ENCODE measurements at places on chromosomes 1 and 21.
A peak's percentile ranks its signal among the peaks of the same experiment; 100 is the strongest.

DNA sequence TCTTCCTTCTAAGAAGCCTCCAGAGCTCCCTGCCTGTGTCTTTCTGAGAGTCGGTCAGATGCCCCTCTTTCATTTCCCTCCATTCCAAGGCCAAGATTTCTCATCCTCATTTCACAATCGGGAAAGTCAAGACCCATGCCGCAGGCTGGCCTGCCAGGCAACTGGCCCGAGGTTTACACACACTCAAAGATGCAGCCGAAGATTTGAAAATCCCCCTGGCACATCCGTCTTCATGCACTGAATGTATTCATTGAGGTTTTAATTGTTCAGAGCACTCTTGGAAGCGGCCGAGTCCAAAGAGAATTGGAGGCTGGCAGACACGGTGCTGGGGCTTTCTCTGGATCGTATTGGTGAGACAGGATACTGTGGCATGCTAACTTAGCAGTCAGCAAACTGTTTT, 29.1 kb upstream of the SRP9 start:
- DNase-seq = no peak

DNA sequence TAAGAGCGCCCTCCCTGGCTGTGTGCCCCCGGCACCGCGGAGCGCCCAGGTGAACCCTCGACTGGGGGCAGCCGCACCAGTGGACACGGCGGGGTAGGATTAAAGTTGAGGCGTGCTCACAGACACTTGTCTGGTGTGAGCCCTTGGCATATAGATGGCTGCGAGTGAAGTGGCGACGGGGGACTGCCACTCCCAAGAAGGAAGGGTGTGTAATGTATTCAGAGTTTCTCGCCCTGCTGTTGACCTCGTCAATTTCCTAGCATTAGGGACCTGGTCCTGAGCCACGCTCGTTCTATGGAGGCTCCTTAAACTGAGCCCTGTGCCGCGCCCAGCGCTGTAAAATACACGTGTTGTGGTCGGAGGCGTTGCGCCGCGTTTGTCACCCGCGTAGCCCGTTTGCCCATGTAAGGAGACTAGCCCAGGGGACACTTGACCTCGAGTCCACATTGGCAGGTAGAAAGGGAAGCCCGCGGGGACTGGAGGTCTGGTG, 554 bp downstream of the EVA1C start:
- no peak for DNase-seq

- DNase-seq = no peak
Observed at GRCh38 chr1:28540651-28541050, 12.2 kb upstream of the TRNAU1AP start.

- no peak for DNase-seq
Observed at GRCh38 chr1:181222972-181223505, 134.5 kb downstream of the IER5 start.

DNA sequence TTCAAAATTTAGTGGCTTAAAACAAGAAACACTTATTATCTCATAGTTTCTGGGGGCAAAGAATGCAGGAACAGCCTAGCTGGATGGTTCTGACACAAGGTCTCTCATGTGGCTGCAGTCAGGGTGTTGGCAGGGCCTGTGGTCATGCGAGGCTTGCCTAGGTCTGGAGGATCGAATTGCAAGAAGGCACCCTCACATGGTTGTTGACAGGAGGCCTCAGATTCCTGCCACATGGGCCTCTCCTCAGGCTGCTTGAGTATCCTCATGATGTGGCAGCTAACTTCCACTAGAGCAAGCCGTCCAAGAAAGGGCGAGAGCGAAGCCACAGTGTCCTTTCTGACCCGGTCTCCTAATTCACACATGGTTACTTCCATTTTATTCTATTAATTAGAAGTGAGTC, 6.2 kb upstream of the NRIP1 start:
- DNase-seq = no peak

GRCh38 chr1:227773558-227773957, 38.3 kb downstream of the SNAP47 start:
- no peak for DNase-seq

DNA sequence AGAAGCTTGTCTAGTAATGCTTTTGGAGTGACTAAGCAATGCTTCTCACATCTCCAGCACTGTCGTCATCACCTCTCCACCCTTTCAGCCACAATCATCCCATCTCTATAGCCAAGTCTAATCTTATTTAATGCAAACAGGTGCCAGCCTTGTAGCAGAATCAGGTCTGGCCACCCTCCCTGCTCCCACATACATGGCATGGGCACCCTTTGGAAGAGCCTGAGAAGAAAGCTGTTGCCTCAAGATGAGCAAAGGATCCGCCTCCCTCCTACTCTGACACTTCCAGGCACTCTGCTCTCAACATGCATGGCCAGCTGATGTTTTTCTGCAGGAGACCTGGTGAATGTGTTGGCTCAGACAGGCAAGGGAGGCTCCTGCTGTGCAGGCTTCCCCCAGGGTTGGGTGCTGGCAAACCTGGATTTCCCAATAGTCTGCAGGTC, 113.1 kb upstream of the GRIK3 start:
- no peak for DNase-seq

DNA sequence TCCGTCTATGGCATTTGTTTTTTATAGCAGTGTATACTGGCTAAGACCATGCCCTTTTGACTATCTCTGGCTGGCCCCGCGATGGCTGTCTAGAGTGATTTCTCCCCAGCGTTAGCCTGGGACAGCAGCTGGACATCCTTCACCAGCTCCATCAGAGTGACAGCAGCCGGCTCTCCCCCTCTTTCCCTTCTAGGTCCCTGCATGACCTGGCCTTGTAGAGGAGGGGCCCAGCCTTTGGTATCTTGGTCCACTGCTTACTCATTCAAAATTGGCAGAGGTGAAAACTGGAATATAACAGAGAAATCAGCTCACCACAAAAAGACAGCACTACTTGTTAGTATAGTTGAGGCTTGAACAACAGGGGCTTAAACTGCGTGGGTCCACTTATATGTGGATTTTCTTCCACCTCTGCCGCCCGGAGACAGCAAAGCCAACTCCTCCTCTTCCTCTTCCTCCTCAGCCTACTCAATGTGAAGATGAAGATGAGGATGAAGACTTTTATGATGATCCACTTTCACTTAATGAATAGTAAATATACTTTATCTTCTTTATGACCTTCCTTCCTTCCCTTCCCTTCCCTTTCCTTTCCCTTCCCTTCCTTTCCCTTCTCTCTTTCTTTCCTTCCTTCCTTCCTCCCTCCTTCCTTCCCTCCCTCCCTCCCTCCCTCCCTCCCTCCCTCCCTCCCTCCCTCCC, 29.4 kb upstream of the B3GALNT2 start:
- DNase-seq = no peak

DNA sequence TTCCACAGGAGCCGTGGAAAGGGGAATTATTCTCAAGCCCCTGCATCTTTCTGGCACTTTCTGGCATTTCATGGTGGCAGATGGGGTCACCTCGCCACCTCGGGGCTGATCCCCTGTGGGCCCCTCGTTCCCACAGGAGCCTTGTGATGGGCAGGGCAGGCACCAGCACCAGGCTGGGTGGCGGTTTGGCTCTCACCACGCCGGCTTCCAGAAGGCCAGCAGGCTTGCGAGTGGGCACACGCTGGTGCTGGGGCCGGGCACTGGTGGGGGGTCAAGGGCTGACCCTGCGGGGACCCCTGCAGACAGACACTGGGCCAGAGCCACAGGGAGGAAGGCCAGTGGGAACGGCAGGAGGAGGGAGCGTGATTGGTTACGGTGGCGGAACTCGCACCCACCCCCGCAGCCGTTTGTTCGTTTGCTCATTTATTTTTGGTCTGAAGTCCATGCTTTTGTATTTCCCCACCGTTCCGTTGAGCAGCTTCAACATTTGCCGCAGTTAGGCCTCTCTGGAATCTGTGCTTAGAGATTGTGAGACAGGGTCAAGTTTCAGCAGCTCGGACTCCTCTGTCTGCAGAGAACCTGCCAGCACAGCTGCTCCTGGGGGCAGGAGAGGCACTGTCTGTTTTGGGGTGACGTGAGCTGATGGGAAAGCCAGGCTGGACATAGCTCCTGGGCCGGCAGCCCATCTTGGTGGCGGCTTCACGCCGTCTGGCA, 5.3 kb downstream of the COL18A1 start:
- DNase-seq = no peak

GRCh38 chr21:31713973-31714740, 17.8 kb downstream of the SCAF4 start:
- DNase-seq = peak; percentile 34

DNA sequence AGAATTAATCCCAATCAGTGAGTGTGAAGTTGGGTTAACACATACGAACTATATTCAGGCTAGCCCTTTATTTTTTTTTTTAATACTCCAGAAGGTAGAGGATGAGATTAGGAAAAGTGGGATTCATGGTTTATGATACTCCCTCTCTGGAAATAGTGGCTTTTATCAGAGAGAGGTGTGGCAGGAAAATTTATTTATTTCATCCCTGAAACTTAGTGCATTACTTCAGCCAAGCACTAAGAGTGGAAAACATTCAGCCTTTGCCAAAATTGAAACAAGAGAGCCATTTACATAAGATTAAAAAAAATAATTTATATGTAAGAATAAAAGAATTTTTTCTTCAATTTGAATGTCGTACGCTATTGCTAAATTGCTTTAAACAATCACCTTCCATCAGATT, 35.0 kb downstream of the MTR start:
- DNase-seq = no peak

DNA sequence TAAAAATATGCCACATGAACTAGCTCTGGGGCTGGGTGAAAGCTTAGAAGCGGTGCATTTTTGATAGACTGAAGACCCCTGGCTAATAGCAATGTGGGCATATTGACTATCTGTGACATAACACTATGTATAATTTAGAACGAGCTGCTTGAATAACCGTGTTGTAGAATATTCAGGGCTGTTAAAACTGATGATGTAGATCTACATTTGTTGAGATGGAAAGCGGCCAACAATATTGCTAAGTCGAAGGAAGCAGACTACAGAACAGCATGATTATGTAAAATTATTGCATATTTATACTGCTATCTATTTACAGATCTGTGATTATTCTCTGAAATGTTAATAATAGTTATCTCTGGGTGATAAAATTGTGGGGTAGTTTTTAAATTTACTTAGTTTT, 41.1 kb upstream of the BCL10 start:
- no peak for DNase-seq

DNA sequence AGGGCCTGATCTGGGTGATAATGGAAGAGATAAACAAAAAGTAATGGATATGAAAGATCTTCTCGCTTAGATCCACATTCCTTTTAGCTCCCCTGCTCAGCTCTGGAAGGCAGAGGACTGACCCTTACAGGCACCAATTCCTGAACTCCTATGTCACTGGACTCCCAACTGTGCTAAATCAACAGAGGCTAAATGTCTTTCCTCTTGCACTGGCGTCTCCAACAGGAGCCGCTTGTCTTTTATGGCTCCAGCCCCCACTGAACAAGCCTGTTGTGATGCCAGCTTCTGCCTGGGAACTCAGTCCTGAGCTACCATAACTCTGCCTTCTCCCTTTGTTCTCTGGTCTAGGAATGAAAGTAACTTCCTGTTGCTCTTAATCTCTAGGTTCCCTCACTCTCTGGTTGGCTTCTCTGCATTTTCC, 142.1 kb upstream of the COL11A1 start:
- DNase-seq = peak; percentile 62

- DNase-seq = no peak
Observed at GRCh38 chr1:109047339-109047738, 5.4 kb upstream of the WDR47 start.

DNA sequence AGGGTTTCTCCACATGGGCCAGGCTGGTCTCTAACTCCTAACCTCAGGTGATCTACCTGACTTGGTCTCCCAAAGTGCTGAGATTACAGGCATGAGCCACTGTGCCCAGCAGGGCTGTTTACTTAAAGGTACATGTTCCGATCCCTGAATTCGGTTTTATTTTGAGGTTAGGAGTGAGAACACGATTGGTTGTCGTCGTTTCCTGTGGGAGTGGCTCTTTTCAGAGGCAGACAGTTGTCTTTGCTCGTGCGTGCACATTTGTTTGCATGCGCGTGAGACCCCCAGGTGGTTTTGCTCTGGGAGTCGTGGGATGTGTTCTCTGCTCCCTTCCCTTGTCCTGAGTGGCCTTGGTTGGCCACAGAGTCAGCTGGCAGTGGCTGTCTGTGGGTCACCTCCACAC, 60.2 kb downstream of the SKI start:
- no peak for DNase-seq

DNA sequence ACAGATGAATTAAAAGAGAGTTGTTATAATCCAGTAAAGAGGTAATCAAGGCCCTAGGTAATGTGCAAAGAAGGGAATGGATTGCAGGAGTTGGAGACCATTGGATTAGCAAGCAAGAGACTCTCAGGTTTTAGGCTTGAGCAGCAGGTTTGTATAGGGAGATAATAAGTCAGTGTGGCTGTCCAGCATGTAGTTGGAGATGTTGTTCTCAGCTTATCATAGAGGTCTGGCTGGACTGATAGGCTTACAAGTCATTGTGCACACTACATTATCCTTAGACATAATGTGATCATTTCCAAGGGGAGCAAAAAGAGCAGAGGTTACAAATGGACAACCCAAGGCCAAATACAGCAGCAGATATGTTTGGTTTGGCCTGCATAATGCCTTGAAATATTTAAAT, 45.9 kb upstream of the SAMD13 start:
- no peak for DNase-seq

DNA sequence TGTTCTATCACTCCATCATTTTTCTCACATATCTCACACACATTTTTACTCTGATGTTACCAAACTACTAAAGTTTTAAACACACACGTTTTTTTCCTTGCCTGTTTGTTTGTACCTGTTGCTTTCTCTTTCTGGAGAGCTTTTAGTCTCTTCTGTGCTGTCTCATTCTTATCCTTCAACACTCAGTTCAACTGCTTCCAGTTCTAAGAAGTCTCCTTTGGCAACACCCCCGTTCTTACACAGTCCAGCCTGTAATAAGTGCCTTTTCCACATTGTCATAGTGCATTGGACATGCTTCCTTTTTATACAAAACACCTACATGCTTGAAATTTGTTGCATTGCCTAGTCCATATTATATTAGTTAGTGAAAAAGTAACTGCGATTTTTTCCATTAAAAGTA, 360.2 kb upstream of the BRINP3 start:
- no peak for DNase-seq

GRCh38 chr1:245995474-245995873, 511.6 kb downstream of the SMYD3 start:
- DNase-seq = no peak

GRCh38 chr1:66316464-66317247, 217.3 kb upstream of the SGIP1 start:
- DNase-seq = no peak

- no peak for DNase-seq
Observed at GRCh38 chr1:236002025-236002390, 62.9 kb downstream of the NID1 start.

- DNase-seq = no peak
Observed at GRCh38 chr1:236657398-236657797, 28.9 kb upstream of the ACTN2 start.

- no peak for DNase-seq
Observed at GRCh38 chr1:1940123-1940425, 21.0 kb upstream of the TMEM52 start.

DNA sequence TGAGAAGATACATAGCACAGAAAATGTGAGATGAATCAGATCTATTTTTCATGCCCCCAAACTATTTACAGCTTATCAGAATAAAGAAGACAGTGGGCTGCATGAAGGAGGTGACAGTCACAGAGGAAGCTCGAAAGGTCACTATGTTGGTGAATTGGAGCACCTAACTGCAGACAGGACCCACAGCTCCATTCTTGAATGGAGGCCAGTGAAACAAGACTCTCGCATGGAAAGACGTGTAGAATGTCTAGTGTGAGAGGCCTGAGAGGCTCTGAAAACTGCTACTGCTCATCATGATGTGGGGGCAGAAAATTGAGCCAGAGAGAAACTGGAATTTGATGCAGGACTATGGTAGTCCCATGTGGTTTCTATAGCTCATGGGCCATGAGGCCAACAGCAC, 60.3 kb upstream of the CCDC190 start:
- DNase-seq = no peak

Measured in mesenchymal stem cell (in vitro differentiated cells and primary cell).